Activated CD4-positive, alpha-beta T cell treated with anti-CD3 and anti-CD28 coated beads, Interleukin-2, amount 10 ng/mL, durations not matched to agents 7 days and 5 days (primary cell): ENCODE measurements at places on chromosomes 6 and 20.

- DNase-seq, result no peak
- no peaks in the 10 kb centered on the region for H3K4me1 ChIP-seq
- no peak overlapping the region for H3K4me3 ChIP-seq
- no peak overlapping the region for H3K27ac ChIP-seq
- H3K27me3 ChIP-seq, result peaks cover 2% of the 10 kb centered on the region
These were observed 35.1 kb upstream of the DTNBP1 start for GRCh38 chr6:15697895-15698294.

DNA sequence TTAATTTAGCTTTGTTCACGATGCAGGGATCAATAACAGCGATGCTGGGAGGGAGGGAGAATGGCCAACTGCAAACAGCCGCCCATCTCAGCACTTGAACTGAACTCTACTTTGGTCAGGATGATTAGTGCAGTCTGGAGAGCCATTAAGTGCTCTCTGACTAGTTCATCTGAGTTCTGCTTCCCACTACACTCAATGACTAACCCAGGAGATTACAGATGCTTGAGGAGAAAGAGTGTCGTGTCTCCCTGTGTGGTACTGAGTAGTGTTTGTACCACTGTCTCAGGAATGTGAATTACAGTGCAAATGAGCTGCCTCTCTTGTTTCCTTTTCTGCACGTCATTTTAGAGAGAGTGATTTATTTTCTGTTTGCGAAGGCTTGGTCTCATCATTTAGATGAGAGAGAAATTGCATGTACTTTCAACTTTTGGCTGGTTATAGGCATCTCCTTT, 23.5 kb downstream of the CARMIL1 start:
- no peaks in the 10 kb centered on the region for H3K27me3 ChIP-seq
- H3K4me1 ChIP-seq, result peaks cover 7% of the 10 kb centered on the region
- H3K4me3 ChIP-seq, result no peak overlapping the region
- H3K27ac ChIP-seq, result no peak overlapping the region
- no peak for DNase-seq

GRCh38 chr6:12733876-12734275, 17.3 kb downstream of the PHACTR1 start:
- no peak for DNase-seq
- no peak overlapping the region for H3K4me3 ChIP-seq
- H3K36me3 ChIP-seq, result no peaks in the 10 kb centered on the region
- H3K27me3 ChIP-seq, result no peaks in the 10 kb centered on the region
- no peak overlapping the region for H3K27ac ChIP-seq

- no peak overlapping the region for H3K4me3 ChIP-seq
- no peak overlapping the region for H3K27ac ChIP-seq
- H3K36me3 ChIP-seq, result no peaks in the 10 kb centered on the region
- peaks cover 2% of the 10 kb centered on the region for H3K27me3 ChIP-seq
These were observed 18.3 kb upstream of the NTSR1 start for GRCh38 chr20:62690261-62690820.

DNA sequence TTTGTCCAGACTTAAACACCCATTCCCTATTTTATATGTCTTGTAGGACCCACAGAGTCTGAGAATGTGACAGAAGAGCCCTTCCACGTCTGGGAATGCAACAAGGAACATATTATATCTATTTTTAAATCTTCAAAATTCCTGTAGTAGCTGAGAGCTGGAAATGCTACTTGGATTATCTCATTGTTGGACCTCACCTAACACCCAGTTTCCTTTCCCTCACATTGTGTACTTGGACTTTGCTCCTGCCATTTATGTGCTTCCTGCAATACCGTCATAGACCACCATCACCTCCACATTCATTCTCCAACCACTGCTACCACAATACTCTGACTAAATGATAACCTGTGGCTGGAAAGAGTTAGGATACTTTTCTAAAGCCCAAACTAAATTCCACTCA, 335.4 kb downstream of the COL12A1 start:
- no peak overlapping the region for H3K4me3 ChIP-seq
- H3K4me1 ChIP-seq, result no peaks in the 10 kb centered on the region
- H3K27ac ChIP-seq, result no peak overlapping the region
- H3K36me3 ChIP-seq, result no peaks in the 10 kb centered on the region
- DNase-seq, result no peak
- H3K27me3 ChIP-seq, result no peaks in the 10 kb centered on the region

GRCh38 chr6:140915103-140915502, 1217.6 kb upstream of the GJE1 start:
- no peaks in the 10 kb centered on the region for H3K4me1 ChIP-seq
- H3K36me3 ChIP-seq, result no peaks in the 10 kb centered on the region
- DNase-seq, result no peak
- H3K4me3 ChIP-seq, result no peak overlapping the region
- no peak overlapping the region for H3K27ac ChIP-seq

- peaks cover 18% of the 10 kb centered on the region for H3K27me3 ChIP-seq
- no peaks in the 10 kb centered on the region for H3K36me3 ChIP-seq
- H3K4me1 ChIP-seq, result peaks cover 13% of the 10 kb centered on the region
- no peak overlapping the region for H3K4me3 ChIP-seq
- no peak overlapping the region for H3K27ac ChIP-seq
These were observed 3.7 kb upstream of the BEND3 start for GRCh38 chr6:107118976-107119375.

- H3K27me3 ChIP-seq, result no peaks in the 10 kb centered on the region
- H3K27ac ChIP-seq, result no peak overlapping the region
- peaks cover 14% of the 10 kb centered on the region for H3K36me3 ChIP-seq
- no peak for DNase-seq
- peaks cover 11% of the 10 kb centered on the region for H3K4me1 ChIP-seq
These were observed 5.9 kb upstream of the CDK5RAP1 start for GRCh38 chr20:33407251-33407650.

DNA sequence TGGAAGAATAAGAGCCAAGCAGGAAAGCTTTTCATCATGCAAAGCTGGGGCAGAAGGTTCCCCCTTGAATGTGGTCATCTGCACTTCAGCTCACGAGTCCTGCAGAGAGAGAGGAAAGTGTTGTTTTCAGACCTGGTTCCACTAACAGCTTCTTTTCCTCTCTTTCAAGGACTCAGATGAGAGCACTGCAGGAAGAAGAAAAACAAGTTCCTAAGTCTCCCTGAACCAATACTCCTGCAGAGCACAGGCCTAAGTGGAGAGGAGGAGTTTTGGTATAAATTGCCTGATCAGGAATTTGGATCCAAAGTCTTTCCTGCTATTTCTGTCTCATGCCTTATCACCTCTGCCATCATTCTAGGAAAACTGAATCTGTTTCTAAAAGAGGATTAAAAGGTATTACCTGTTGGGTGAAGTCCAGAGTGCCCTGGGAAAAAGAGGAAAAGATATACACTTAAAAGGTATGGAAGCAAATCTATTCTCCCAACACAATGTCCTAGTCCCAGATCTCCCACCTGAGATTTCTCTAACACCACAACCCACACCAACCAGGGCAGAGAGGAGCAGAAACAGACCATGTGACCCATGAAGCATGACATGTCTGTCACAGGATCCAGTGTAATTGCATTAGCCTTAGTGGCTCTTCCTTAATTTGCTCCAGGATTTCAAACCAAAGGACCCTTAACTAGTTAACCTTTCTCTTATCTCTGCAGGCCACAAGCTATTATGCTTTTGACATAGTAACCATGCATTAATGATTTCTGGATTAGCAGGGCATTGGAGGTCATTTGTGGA, 12.2 kb downstream of the HLA-DRB5 start:
- H3K4me3 ChIP-seq, result no peak overlapping the region
- H3K36me3 ChIP-seq, result no peaks in the 10 kb centered on the region
- no peak overlapping the region for H3K27ac ChIP-seq
- no peaks in the 10 kb centered on the region for H3K4me1 ChIP-seq
- no peak for DNase-seq
- peaks cover 11% of the 10 kb centered on the region for H3K27me3 ChIP-seq

- H3K4me1 ChIP-seq, result peaks cover 18% of the 10 kb centered on the region
- no peak overlapping the region for H3K27ac ChIP-seq
- no peaks in the 10 kb centered on the region for H3K27me3 ChIP-seq
These were observed 129.7 kb downstream of the SNX5 start for GRCh38 chr20:17838921-17839320.
